Central memory CD4-positive, alpha-beta T cell (primary cell): ENCODE measurements at places on chromosomes 3 and 15.

DNA sequence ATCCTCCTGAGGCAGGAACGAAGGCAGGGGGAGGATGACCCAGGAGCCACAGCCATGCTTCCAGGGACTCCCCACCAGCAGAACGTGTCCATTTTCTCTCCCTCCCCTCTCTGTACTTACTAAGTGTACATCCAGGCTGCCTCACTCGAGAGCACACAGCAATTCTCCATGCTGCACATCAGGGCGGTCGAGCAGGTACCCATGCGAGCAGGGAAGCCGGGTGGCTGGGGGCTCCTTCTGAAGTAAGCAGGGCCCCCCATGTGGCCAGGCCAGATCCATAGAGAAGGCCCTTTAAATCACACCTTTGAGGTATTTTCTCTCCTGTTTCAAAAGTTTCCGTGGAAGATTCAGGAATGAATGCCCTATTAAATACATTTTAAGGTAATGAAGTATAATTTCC, 41.2 kb upstream of the SLC6A11 start:
- DNase-seq = no peak

DNA sequence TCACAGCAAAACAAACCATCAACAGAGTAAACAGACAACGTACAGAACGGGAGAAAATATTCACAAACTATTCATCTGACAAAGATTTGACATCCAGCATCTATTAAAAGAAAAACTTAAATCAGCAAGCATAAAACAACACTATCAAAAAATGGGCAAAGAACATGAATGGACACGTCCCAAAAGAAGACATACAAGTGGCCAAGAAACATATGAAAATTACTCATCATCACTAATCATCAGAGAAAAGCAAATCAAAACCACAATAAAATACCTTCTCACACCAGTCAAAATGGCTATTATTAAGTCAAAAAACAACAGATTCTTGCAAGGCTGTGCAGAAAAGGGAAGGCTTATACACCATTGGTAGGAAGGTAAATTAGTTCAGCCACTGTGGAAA, 13.7 kb upstream of the SERPINI2 start:
- no peak for DNase-seq

DNA sequence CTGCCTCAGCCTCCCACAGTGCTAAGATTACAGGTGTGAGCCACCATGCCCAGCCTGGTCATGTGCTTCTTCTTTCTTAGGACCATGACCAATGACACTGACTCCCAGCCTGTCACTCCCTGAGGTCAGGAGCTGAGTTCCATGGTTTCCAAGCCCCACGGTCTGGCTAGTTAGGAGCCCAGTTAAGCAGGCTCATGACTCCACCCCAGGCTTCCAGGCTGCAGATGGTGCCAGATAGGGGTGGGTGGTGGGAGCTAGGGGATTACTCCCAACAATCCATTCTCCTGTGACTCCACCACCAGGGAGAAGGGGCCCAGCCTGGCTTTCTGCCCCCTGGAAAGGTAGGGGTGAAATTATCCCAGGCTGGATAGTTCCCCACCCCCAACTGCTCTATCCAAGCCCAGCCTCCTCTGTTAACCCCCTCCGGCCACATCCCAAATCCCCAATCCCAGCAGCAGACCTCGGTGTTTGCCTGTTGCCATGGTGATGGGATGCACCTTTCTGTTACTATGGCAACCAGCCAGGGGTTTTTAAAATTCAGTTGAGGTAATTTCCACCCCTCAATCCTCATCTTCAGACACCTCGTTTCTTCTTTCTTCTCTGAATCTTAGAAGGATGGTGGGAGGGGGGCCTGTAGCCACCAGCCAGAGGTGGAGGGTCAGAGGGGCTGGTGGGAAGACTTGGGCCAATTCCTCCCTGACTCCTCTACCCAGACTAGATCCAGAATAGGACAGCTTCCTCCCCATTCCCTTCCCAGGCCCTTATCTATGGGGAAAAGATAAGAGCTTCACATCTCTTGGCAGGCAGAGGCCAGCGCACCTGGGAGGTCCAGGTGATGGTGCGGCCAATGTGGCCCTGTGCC, 22.5 kb upstream of the SEMA3F start:
- no peak for DNase-seq

DNA sequence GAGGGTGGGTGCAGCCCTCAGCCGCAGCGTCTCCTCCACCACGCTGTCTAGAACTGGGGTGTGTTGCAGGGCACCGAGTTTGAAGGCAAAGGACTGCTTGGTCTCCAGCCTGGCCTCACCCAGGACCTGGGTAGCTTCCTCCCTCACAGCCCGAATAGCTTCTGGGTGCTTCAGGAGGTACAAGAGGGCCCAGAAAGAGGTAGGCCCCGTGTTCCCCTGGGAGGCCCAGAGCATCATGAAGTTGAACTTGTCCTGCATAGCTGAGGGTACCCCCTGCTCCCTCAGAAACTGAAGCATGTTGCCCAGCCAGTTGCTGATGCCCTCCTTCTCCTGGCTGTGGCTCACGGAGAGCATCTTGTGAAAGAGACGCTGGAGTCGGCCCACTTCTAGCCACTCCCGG, 930 bp downstream of the CYP8B1 start:
- no peak for DNase-seq

- no peak for DNase-seq
Observed at GRCh38 chr3:137464341-137464740, 299.8 kb upstream of the SOX14 start.

DNA sequence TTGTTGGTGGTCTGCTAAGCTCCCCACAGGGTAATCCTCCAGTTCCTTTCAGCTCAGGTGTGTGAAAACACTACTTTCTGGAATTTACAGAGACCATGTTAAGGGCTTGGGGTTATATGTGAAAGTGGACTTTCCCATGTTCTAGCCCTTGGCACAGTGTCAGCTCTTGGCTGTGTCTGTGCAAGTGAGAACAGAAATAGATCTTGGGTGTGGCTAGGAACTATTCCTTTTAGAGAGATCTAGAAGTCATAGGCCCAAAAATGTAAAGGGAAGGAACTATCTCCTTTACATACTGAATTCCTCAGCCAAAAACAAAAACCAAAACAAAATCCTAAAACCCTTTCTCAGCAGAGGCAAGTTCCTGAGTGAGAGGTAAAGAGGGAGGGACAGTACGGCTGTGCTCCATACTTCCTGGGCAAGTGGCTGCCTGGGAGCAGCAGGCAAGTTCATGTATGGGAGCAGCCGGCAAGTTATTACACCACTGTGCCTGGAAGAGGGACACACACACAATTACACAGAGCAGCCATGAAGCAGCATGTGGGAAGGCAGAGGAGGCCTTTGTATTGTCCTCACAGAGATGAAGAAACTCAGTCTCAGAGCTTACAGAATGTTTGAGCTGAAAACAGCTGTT, 19.9 kb upstream of the C3orf62 start:
- DNase-seq = no peak

- DNase-seq = no peak
Observed at GRCh38 chr3:108569336-108569735, 19.9 kb downstream of the CIP2A start.

GRCh38 chr3:168820810-168821415, 725.2 kb upstream of the GOLIM4 start:
- DNase-seq = no peak

DNA sequence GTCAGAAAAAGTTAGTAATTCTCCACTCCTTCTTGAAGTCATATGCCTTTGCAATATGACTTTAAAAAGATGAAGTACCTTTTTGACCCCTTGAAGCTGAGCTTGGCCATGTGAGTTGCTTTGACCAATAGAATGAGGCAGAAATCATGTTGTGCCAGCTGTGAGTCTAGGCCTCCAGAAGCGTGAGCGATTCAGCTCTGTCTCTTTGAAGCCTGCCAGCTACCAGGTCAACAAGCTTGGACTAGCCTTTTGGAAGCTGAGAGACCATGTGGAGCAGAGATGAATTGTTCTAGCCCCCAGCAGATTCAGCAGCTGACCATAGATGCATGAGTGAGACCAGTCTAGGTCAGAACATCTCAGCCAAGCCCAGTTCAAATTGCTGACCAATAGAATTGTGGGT, 69.8 kb upstream of the EOMES start:
- DNase-seq = no peak

DNA sequence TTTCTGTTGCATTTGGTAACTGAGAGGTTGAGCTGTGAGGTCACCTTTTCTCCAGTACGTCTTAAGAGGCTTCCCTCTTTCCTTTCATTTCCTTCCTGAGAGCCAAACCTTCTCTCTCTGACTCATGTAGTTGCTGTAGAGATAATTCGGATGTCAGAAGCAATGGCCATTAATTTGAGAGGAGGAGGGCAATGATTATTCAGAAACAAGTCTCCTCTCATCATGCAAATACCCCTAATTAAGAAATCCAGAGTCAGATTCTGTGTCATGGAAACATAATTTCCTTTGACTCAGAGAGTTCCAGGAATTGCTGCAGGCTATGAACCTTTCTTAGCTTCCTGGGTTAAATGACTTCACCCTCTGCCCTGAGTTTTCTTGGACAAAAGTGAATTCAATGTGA, 59.0 kb upstream of the GSK3B start:
- DNase-seq = no peak

GRCh38 chr3:17182166-17182565, 297.4 kb downstream of the PLCL2 start:
- no peak for DNase-seq

GRCh38 chr15:91916051-91916450, 62.5 kb downstream of the SLCO3A1 start:
- no peak for DNase-seq

- DNase-seq = no peak
Observed at GRCh38 chr15:32718821-32719716, 1.3 kb downstream of the GREM1 start.

DNA sequence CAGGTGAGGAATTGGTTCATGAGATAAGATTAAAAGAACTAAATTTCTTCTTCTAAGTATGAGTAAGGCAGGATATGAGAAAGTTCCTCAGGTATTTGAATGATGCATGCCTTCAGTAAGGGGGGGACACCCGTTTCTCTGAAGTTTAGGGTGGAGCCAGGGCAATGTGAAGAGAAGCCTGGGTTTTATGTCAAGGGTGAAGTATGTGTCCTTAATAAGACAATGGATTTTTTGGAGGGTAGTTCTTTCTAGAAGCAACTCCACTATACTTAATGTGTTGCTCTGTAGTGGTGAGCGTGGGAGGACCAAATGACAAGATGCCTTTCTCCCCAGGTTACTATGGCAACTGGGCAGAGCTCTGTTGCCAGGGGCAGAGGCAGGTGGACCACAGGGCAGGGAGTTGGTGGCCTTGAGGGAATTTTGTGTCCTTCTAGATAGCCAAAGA, 44.0 kb downstream of the PHLDB2 start:
- DNase-seq = no peak

DNA sequence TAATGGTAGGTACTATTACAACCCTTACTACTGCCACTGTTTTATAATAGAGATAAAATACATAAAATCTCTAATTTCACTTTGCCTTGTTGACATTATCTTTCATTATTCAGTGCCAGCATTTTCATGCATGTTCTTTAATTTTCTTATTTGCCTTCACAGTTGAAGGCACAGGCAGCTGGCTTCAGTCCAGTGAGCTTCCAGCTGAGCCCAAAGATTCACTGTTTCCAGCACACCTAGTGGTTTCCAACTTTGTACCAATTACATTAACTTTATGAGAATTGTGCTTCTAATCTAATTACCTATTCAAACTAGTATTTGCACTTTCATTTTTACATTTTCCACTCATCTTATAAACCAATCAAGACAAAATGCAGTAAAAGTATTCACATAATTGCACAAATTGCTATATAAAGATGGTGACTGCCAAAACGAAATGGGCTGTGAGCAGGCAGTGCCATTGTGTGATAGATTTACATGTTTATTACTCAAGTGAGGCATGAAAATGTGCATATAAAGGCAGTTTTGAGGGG, 228.3 kb downstream of the MFSD1 start:
- DNase-seq = no peak

DNA sequence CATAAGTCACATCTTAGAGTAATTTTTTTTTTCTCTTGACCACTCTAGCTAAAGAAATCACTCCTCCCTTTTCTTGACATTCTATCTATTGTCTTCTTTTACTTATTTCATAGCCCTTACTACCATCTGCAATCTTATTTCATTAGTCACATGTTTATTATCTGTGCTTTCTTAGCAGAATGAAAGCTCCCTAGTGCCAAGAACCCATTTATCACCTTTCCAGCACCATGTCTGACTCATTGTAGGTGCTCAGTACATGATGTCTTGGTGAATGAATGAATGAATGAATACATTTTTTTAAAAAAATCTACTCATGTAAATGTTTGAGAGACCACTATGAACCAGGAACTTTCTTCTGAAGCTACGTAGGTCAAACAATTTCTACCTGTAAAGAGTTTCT, 157.2 kb downstream of the CADPS start:
- DNase-seq = no peak

GRCh38 chr3:100402256-100402655, 917 bp downstream of the LNP1 start:
- DNase-seq = no peak

GRCh38 chr15:51111061-51111460, 16.4 kb upstream of the TNFAIP8L3 start:
- DNase-seq = no peak

- DNase-seq = no peak
Observed at GRCh38 chr3:106880206-106880605, 497.0 kb upstream of the CCDC54 start.

- DNase-seq = no peak
Observed at GRCh38 chr3:131031660-131032059, 5.0 kb downstream of the NEK11 start.

GRCh38 chr15:74839526-74840395, 3.2 kb downstream of the ULK3 start:
- no peak for DNase-seq

DNA sequence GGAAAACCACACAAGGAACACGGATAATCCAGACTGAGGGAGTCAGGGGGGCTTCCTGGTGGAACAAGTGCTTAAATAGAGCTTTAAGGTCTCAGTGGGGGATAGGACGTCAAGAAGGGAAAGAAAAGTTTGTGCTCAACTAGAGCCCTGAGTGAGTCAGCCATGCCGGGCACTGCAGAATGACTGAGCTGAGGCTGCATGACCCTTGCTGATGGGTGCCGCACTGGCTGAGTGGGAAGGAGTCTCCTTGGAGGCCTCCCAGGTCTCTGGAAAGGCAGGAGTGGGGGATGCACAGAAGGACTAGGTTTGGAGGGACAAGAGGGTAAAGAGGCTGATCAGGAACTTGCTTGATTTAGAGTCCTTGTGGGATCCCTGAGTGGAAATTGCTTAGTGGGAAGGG, 150.3 kb downstream of the RPLP1 start:
- DNase-seq = no peak

DNA sequence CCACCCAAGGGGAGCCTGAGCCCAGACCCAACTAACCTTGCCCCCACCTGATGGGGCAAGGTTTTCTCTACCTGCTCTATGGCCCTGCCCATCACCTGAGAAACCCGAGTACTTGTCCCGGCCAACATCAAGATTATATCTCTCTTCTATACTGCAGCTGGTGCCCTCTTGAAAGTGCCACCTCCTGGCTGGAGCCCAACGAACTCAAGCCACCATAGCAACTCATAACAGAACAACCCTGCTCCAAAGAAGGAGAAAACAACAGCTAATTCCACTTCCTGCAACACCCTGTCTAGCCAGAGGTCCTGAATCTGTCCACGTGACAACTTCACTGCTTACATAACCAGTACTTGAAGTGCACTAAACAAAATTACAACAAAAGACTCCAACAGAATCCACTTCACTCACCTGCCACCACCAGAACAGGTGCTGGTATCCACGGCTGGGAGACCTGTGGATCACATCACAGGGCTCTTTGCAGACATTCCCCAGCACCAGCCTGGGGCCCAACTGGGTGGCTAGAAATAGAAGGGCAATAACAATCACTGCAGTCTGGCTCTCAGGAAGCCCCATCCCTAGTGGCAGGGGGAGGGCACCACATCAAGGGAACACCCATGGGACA, 49.2 kb downstream of the PIERCE2 start:
- no peak for DNase-seq
